ENCODE measurements at places on chromosomes 7 and 10.

GRCh38 chr10:42781893-42782445, 626 bp upstream of the BMS1 start:
- no peak for DNase-seq

DNA sequence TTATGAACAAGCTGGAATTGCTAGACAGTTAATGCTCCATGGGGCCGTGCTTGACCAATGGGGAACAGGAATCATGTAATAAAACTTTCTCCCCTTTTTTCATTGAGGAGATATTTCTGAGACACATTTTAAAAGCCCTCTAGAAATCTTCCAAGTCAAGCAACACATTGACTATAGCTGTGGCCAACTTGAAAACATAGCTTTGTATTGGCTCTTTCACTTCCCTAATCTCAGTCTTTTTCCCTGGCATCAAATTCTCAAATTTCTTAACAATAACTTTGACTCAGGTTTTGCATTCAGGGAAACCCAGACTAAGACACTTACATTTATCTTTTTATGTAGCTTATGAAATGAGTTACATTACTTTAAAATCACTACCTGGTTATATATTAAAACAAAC, 947.1 kb upstream of the MBL2 start:
- no peak for DNase-seq

- DNase-seq: no peak
Measured at GRCh38 chr10:127300868-127301321, 104.5 kb upstream of the INSYN2A start.

DNA sequence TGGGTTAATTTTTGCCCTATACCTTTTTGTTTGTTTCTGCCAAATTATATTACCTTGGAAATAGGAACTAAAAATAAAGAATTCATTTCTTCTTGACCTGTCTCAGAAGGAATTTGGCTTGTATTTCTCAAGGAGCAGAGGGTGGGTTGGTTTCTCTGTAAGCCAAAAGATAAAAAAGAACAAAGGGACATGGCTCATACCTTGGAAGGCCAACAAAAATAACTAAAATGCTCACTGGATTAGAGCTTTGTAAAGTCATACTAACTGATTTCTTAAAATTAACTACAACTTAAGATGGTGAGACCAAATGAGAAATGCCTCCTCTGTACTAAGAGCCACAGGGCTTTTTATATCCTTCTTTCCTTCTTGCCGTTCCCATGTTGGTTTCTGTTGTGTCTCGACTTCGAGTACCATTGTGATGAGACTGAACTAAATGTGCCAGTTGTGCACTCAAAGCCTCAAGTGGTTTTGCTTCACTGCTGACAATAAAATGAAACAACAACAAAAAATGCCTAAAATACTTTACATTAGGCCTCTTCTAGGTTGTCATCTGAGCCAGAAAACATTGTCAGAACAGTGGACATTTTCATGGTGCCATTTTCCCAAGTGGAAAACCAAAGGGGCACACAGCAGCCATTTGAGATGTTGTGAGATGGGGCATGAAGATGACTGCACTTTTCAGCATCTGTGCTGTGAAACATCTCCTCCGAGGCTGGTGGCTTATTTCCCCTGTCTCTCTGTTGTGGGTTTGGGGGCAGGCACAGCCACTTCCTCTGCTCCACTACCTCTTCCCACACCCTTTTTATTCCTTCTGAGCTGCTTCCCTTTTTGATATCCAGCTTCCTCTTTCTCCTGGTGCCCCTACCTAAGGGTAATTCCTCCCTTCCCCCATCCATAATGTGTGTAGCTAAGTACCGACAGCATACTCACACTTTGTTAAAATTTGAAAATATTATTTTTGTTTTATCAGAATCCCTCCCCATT, 51.8 kb upstream of the AGR3 start:
- DNase-seq: no peak

GRCh38 chr7:41696323-41696916, 6.5 kb downstream of the INHBA start:
- no peak for DNase-seq

- DNase-seq: no peak
Measured at GRCh38 chr10:62057359-62057758, 155.9 kb downstream of the ARID5B start.

DNA sequence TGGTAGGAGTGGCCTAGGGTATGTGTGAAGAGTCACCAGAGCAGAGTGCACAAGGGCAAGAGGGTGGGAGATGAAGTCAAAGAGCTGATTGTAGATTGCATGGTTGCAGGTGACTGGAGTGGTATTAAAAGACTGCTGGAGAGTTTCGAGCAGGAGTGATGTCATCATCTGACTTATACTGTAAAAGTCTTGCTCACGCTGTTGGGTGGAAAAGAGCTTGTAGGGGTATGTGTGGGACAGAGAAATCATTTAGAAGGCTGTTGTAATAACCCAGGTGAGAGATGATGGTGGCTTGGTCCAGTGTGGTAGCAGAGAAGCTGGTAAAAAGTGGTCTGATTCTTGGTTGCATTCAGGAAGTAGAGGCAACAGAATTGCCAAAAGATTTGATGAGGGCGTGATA, 184.1 kb downstream of the ABCA13 start:
- no peak for DNase-seq

GRCh38 chr7:23272275-23272674, 25.7 kb downstream of the GPNMB start:
- DNase-seq: no peak
